Activated naive CD4-positive, alpha-beta T cell (primary cell): ENCODE measurements at places on chromosomes 6 and 20.

DNA sequence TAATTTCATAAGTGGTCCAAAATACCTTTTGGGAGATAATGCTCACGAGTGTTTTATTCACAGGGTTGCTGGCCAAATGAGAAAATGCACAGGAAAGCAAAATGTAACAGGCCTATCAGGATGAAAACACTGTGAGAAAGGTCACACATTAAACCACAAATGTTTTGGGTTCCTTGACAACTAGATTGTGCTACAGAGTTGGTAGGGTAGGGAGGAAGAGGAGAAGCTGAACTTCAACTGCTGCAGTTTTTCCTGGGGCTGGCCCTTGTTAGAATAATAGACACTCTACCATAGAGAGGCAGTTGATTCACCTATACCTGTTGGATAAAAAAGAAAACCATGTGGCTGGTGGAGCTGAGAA, 28.1 kb upstream of the PAQR8 start:
- DNase-seq, result no peak

- no peak for DNase-seq
Observed at GRCh38 chr6:81998432-81998831, 246.0 kb upstream of the TENT5A start.

DNA sequence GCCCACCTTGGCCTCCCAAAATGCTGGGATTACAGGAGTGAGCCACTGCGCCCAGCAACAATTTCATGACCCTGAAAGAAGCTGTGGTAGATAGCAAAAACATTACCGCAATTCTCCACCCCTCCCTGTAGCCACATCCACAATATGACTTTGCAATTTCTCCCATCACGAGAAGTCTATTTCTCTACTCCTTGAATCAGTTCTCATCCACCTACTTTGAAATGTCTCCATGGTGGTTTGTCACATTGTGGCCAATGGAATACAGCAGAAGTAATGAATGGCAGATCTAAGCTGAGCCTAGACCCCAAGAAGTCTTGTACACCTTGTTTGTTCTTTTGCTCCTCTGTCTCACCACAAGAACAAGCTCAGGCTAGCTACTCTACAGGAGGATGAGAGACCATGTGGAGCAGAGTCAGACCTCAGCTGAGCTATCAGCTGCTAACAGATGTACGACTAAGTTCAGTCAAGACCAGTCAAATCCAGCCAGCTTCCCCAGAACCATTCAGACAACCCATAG, 6.3 kb downstream of the OXT start:
- DNase-seq, result no peak

- no peak for DNase-seq
Observed at GRCh38 chr6:25405442-25405841, 126.3 kb downstream of the CARMIL1 start.

DNA sequence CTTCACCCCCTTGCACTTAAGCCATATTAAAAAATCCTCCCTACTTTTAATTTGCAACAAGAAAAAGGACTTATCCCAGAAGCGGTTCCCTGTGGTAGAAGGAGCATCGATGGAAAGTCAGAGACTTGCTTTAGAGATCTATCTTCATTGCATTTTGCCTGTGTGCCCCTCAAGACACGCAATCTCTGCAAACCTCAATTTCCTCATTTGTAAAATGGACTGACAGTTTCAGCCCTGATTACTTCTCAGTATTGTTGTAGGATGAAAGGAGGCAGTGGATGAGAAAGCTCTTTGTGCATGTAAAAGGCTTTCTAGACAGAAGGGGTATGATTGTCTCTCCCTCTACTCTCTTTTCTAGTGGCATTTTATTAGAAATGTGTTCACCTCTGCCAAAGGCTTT, 410.2 kb downstream of the CDC5L start:
- no peak for DNase-seq

- no peak for DNase-seq
Observed at GRCh38 chr6:157083343-157083742, 240.0 kb downstream of the TMEM242 start.

GRCh38 chr6:139288496-139289040, 3.2 kb downstream of the TXLNB start:
- no peak for DNase-seq

DNA sequence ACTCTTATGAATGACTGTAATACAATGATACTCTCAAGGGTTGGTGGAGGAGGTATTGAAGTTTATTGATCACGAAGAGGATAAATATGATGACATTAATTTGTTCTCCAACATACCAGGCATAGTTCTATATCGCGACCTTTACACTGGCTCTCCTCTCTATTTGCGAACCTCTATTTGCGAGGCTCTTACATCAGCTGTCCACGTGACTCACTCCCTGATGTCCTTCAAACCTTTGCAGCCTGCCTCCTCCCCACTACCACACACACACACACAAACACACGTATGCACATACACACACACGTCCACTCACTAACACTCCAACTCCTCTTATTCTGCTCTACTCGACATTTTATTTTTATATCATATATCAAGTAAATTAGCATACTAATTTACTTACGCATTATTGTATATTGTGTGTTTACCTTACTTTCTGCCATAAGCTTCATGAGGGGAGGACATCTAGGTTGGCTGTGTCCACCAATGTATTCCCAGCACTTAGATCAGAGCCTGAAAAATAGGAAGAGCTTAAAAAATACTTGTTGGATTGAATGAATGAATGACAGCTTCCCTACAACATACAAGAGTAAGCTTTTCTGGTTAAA, 53.3 kb upstream of the TNFRSF21 start:
- no peak for DNase-seq

DNA sequence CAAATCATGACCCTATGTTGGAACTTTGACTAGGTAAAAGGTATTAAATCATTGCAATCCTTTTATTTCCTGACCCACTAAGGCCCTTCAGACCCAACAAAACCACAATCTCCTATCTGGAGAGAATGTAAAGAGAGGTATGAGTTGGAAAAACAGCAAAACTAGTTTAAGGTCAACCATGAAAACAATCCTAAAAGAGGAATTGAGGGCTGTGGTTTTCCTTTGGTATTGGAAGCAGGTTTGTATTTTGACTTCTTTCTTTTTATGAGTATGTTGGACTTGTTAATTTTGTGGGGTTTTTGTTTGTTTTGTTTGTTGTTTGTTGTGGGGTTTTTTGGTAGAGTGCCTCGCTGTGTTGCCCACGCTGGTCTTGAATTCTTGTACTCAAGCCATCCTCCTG, 4.7 kb upstream of the SEC63 start:
- no peak for DNase-seq

DNA sequence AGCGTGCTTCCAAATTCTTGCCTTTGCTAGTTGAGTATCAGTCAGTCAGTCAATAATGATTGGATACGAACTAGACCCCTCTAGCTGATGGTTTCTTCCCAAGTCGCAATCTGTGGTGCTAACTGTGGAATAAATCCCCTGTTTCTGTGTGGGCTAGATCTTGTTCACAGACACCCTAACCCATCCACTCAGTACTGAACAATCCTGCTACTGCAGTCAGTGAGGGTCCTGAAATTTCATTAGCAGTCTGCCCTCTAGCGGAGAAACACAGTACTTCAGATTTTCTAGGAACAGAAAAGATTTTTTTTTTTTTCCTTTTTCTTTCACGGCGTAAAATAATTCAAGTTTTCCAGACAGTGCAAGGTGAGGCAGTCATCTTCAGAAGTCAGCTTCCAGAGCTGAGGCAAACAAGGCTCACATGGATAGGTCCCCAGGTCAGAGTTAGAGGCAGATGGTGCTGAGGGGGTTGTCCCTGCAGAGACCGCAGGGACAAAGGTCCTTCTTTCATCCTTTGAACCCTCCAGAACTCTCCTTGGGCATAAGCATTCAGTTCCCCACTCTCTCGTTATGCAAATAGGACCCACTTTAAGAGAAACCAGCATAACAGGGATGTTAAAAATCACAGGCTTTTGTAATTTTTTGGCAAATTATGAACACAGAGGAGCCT, 119.6 kb downstream of the SCML4 start:
- no peak for DNase-seq
